ENCODE measurements at places on chromosomes 7 and 10.
A peak's percentile ranks its signal among the peaks of the same experiment; 100 is the strongest.

- peak; percentile 31 for DNase-seq
- H3K27me3 ChIP-seq = peaks cover 76% of the 10 kb centered on the region
- no peaks in the 10 kb centered on the region for H3K36me3 ChIP-seq
- H3K27ac ChIP-seq = no peak overlapping the region
- H3K4me1 ChIP-seq = no peaks in the 10 kb centered on the region
These were observed 10.0 kb upstream of the TLX1 start for GRCh38 chr10:101120884-101121653.

DNA sequence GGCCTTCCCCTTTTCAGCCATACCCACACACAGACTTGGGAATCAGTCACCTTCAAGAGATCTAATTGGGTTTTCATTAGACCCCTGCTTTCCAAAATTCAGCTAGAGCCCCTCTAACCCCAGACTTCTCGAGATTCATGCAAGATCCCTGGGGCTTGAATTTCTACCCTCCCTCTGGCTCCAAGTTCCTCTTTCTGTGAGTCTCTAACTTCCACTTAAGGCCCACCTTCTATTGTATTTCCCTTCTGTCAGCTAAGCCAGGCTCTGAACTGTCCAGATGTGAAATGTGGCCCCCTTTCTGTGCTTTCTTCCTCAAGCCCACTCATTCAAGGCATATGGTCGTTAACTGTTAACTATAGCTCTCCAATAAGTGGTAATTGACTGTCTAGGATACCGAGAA, 132.2 kb downstream of the ZNF365 start:
- H3K4me1 ChIP-seq = peaks cover 9% of the 10 kb centered on the region
- DNase-seq = no peak
- H3K36me3 ChIP-seq = no peaks in the 10 kb centered on the region
- no peak overlapping the region for H3K27ac ChIP-seq
- no peak overlapping the region for H3K4me3 ChIP-seq

GRCh38 chr7:47792521-47793121, 155.6 kb downstream of the PKD1L1 start:
- H3K36me3 ChIP-seq = no peaks in the 10 kb centered on the region
- no peak overlapping the region for H3K4me3 ChIP-seq
- DNase-seq = no peak
- H3K4me1 ChIP-seq = no peaks in the 10 kb centered on the region
- H3K27me3 ChIP-seq = no peaks in the 10 kb centered on the region

GRCh38 chr10:71473671-71474599, 77.2 kb downstream of the CDH23 start:
- no peak overlapping the region for H3K27ac ChIP-seq
- H3K4me1 ChIP-seq = no peaks in the 10 kb centered on the region
- no peaks in the 10 kb centered on the region for H3K36me3 ChIP-seq
- no peak overlapping the region for H3K4me3 ChIP-seq

- no peak overlapping the region for H3K4me3 ChIP-seq
- no peaks in the 10 kb centered on the region for H3K36me3 ChIP-seq
- no peak overlapping the region for H3K27ac ChIP-seq
- DNase-seq = no peak
- no peaks in the 10 kb centered on the region for H3K27me3 ChIP-seq
- H3K4me1 ChIP-seq = no peaks in the 10 kb centered on the region
These were observed 435.8 kb downstream of the EXOC4 start for GRCh38 chr7:133688483-133689239.

DNA sequence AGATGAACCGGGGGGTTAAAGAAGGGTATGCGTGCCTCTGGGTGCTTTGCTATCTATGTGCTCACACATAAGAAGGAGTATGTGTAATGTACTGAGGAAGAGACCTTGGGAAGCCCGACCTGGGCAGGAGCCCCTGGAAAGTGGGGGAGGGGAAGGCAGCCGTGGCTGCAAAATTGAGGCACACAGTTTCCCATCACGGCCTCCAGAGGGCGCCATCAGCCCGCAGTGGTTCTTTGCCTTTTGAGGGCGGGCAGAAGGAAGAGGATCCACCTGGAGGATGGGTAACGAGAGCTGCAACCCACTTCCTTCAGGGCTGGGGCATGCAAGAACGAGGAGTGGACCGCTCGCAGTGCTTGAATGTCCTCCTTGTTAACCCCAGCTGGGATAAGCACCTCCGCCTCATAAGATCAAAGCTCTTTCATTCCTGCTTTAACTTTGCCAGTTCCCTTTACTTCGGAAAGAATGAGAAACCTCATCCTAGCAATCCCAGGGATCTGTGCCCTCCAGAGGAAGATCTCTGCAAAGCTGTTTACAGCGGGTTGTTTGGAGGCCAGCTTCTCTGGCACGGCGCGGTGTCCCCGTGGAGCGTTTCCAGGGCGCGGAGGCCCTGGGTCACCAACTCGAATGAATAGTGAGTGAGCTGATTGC, 77.9 kb downstream of the PCGF5 start:
- no peaks in the 10 kb centered on the region for H3K27me3 ChIP-seq
- peak; percentile 94 for DNase-seq
- H3K4me1 ChIP-seq = no peaks in the 10 kb centered on the region
- no peaks in the 10 kb centered on the region for H3K36me3 ChIP-seq
- peak overlapping the region; percentile 68 for H3K4me3 ChIP-seq
- no peak overlapping the region for H3K27ac ChIP-seq

DNA sequence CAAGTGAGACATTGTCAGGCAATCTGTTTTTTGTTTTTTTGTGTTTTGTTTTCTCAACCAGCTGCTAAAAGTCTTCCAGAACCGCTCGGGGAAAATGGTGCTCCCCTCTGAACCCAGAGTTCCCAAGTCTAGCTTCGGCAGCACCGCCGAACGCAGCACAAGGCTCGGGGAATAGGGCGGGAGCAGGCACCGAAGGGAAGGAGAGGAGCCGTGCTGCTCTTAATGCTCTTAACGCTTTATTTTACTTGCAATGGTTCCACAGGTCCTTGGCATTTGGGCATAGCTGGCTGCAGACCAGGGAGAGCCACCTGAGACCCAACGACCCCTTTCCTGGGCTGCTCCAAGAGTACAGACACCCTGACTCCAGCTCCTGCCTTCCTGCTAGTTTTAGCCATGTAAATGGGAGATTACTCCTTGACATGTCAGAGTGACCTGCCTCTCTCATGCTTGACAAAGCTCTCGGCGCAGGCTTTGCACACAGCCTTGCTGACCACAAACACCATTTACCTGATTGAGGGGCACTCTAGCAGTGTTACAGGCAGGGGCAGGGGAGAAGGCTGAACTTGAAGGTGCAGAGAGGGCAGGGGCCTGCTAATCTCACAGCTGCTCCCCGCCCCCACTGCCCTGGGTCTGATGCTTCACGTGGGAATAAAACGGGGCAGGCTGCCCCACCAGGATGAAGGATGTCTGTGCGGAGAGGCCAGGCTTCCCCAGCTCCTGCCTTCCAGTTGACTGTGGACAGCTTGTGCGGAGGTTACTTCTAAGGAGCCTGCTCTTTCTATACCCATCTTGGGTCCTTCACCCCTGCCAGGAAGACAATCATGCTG, 58.6 kb upstream of the EFCAB10 start:
- peaks cover 29% of the 10 kb centered on the region for H3K4me1 ChIP-seq
- peak overlapping the region; percentile 97 for H3K27ac ChIP-seq
- DNase-seq = peak; percentile 59
- H3K4me3 ChIP-seq = peak overlapping the region; percentile 71

DNA sequence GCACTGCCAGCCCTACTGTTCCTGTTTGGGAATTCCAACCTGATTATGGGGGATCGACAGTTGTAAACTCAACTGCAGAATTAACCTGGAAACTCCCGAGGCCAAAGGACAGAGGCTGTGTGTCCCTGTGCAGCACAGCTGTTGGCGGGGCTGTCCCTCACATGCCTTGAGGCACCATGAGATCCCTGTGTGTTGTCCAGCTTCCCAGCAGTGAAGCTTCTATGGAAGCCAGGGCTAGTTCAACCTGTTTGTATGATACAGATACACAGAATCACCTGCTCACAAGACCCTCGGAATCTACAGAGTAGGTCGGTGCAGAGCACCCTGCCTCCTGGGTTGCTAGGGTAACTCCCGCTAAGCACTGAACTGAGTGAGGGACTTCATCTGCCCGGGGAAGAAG, 61.0 kb upstream of the EFCAB10 start:
- H3K27ac ChIP-seq = no peak overlapping the region
- no peak overlapping the region for H3K4me3 ChIP-seq
- H3K4me1 ChIP-seq = peaks cover 27% of the 10 kb centered on the region

GRCh38 chr10:12833451-12833850, 168.1 kb downstream of the CCDC3 start:
- H3K27ac ChIP-seq = no peak overlapping the region
- H3K36me3 ChIP-seq = no peaks in the 10 kb centered on the region
- H3K4me3 ChIP-seq = no peak overlapping the region
